ENCODE measurements at places on chromosomes 7 and 10. TPM values are rescaled to one million over a fixed set of nuclear protein-coding genes. Genes with fewer than 3 reads are reported as not detected.

Gene ANTXRL
- 0.99 TPM for polyA plus RNA-seq

Gene APBB1IP
- polyA plus RNA-seq: 1.7 TPM

Gene RBP3
- polyA plus RNA-seq: not detected

Gene DEPP1
- 19.1 TPM for polyA plus RNA-seq

Gene ACSM6
- not detected for polyA plus RNA-seq

Gene SDHAF3
- 11.6 TPM for polyA plus RNA-seq

Gene JAKMIP3
- 1.3 TPM for polyA plus RNA-seq

Gene PRSS58
- not detected for polyA plus RNA-seq

Gene ZNF316
- polyA plus RNA-seq: 11.4 TPM

Gene NAT16
- polyA plus RNA-seq: not detected
